ENCODE measurements at places on chromosomes 11 and 22.

DNA sequence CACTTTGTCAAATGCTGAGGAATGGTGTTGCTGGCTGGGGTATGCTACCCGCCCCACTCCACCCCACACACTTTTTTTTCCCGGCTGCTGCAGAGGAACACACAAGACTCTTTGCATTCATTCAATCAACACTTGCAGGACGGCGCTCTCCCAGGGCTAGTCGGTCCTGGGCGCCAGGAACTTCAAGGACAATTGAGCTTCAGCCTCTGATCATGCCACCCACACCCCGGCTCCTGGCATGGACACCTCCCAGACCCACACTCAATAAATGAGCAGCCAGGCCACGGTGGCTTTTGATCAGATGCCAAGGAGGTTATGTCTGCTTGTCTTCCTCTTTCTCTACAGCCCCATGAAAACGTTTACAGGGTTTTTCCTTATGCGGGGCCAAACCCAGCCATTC lies 19.8 kb downstream of the TPST2 start:
- DNase-seq: no peak

DNA sequence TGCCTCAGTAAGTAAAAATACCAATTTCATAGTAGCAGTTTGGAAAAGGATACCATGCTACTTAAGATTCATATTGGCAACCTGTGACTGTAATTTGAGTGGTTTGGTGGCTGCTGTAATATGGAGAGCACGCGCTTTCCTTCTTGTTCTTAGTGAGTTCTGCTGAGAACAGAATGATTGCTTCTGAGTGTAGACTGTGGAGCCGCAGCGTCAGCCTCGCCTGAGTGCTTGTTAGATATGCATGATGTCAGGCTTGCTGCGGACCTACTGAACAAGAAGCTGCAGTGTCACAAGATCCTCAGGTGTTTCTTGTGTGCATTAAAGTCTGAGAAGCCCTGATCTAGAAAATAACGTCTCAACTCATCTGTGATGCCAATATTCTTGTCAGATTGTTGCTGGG lies 143.2 kb downstream of the ARHGAP42 start:
- DNase-seq: no peak

- DNase-seq: no peak
Measured at GRCh38 chr11:122663056-122663740, 7.7 kb downstream of the UBASH3B start.

GRCh38 chr22:36860821-36861659 lies at the start of gene NCF4:
Gene NCF4, plus strand, starts transcription at chr22:36861006. Its CDS starts 166 bp downstream, at chr22:36861172.
- DNase-seq: no peak

DNA sequence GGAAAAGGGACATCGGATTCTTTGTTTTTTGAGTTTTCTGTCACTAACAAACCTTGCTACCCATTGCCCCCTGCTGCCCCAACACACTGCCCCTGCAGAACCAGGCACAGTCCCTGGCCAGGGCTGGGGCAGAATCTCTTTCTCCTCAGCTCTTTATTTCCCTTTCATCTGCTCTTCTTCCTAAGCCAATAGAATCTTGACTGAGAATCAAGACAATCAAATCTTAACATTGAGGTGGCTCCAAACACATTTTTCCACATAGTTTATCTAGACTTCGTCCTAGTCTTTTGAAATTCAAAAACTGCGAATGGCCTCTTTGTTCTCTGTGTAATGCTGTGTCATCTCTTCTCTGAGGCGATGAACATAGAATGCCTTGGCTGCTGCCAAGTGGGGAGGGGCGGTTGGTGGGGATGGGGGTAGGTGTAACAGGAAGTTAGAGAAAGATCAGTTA lies 16.1 kb upstream of the NTM start:
- no peak for DNase-seq

DNA sequence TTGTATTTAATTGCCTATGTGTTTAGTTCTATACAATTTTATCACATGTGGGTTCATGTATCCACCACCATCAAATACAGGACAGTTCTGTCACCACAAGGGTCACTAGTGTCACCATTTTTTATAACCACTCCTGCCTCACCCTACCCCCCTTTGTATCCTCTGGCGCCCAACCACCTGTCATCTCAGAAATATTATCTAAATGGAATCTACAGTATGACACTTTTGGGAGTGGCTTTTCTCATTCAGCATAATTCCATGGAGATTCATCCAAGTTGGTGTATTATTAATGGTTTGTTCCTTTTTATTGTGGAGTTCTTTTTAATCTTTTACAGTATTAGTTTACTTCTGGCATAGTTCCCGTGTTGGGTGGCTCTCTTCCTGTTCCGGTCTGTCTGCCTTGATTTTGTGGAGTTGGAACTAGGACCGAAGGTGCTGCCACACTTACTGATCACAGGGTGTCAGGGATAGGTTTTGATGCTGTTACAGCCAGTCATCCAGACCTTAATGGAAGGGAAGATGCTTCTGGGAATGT lies 58.5 kb downstream of the TNRC6B start:
- DNase-seq: no peak

DNA sequence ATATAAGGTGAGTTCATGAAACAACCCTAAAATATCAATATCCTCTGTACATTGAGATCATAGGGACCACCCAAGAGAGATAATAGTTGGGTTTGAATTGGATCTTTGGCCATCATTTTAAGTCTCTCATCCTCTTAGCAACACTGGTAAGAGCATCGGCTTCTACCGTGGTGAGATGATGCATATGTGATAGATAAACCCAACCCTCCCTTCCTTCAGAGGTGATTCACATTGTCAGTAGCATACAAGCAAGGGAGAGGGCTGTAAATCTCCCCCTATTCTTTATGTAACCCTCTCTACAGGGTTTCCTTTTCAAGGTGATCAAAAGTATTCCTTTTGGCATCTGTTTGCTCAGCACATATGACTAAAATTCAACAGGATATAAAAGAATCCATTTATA lies 102.4 kb upstream of the MTMR2 start:
- no peak for DNase-seq

DNA sequence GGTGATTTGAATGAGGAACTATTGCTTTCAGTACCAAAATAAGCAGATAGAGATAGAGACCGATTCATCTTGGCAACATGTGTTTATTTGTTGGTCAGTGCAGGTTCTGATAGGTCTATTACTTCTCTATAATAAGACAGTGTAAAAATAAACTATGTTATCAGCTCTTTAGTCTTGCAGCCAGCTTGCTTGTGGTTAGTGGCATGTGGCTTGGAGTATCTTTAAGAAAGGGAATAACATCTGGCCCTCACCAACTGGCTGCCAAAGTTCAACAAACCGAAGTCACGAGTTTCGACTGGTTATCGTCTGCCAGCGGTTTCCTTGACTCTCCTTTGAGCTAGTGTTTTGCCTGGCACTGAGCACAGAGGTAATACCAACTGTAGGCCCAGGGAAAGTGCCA lies 71.8 kb downstream of the CTTN start:
- DNase-seq: no peak

GRCh38 chr11:8229299-8230177 lies 34.1 kb downstream of the LMO1 start:
- no peak for DNase-seq

DNA sequence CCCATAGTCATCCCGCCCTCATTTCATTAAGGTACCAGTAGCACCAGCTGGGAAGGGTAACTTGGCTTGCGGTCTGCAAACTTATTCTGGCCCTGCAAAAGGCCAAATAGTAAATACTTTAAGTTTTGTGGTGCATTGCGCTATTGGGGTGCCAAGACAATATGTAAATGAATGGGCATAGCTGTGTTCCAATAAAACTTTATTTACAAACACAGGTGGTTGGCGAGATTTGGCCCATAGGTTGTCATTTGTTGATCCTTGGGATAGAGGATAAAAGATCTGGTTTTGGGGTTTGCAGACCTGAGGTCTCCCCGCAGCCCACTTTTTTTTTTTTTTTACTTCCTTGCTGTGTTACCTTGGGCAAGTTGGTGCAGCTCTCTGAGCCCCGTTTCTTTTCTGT lies 127.4 kb downstream of the MIAT start:
- no peak for DNase-seq

- DNase-seq: no peak
Measured at GRCh38 chr11:48044577-48044976, 64.2 kb downstream of the PTPRJ start.

DNA sequence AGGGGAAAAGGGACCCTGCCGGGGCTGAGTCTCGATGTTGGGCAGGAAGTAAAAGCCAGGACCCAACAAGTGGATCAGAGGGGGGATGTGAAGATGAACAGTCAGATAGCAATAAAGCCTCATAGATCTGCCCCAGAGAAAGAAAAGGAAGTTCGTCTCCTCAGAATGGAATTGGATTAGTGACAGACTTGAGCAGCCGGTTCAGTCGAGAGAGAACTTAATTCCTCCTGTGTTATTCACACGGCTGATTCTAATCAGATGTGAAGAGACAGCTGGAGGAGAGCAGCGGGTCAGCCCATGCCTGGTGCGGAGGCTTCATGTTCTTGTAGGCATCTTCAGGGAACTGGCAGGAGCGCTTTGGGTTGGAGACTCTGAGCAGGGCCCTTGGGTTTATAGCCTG lies 29.3 kb upstream of the CABP7 start:
- no peak for DNase-seq

DNA sequence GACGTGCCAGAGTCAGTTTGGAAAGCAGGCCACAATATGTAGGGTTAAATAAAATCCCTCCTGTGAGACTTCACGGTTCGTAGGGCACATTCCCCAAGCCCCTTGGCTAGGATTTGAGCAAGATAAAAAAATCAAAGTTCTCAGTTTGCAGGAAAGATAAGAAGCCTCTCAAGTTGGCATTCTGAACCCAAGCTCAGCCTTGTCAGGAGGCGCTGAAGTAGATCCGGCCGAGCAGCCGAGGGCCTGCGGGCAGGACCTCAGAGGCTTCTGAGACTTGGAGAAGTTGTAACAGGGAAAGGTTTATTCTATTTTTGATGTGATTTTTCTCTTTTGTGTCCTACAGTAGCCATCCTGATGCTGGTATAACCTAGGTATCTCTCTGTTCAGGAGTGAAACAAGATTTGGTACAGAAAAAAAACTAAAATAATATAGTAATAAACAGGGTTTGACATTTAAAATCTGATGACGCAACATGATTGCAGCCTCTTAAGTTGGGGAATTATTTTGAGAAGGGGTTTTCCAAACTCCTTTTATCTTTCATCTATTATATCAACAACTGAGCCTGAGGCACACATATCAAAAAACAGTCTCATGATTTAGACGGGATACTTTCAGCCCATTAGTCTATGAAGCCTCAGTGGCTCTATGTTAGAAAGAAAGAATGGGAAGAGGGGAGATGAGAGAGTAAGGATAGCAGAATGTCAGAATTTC lies 10.1 kb downstream of the PATE2 start:
- DNase-seq: no peak

DNA sequence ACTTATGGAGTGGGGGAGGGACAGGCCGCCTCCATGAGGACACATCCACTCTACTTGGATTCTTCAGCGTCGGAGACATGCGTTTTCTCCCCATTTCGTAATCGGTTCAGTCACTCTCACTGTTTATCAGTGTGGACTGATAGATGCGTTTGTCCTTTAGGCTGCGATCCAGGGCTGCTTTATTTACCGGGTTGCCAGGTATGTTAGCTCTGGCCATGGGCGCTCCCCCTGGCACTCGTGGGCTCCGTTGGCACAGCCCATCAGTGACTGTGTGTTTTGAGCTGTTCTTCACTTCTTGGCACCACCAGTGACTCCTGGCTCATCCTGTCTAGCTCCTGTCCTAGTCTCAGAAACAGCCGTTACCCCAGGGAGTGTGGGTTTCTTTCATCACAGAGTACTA lies 1203.3 kb downstream of the BRD1 start:
- DNase-seq: no peak

GRCh38 chr11:123630126-123630608 lies 24.3 kb downstream of the SCN3B start:
- DNase-seq: no peak

DNA sequence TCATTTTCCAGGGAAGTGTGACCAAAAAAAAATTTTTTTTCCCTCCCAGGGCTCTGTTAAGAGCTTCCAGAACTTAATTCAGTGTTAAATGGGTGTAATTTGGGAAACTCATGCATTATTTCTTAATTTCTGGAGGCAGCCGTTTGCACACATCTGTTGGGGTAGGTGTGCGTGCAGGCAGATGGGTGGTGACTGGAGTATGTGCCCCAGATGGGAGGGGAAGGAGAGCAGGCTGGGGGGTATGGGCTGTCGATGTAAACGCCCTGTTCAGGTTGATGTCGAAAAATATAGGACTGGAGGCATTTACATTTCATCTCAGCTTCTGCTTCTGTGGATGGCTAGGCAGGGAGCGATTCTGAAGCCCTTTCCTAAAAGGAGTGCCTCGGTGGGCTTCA lies 13.7 kb upstream of the SHISAL1 start:
- DNase-seq: no peak

DNA sequence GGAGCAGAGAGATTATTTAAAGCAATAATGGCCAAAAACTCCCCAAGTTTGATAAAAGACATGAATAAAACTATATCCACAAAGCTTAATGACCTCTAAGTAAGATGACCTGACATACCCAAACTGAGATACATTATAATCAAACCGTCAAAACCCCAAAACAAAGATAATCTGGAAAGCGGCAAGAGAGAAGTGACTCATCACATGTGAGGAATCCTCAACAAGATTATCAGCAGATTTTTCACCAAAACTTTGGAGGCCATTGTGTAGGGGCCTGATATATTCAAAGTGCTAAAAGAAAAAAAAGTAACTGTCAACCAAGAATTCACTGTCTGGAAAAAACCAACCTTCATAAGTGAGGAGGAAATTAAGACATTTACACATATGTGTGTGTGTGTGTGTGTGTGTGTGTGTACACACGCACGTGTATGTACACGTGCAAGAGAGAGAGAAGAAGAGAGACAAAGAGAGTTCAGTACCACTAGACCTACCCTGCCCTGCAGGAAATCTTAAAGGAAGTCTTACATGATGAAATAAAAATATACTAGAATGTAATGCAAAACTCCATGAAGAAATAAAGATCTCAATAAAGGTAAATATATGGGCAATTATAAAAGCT lies 752.4 kb downstream of the NELL1 start:
- no peak for DNase-seq

- DNase-seq: no peak
Measured at GRCh38 chr11:132123449-132123848, 753.0 kb downstream of the NTM start.

GRCh38 chr11:3873712-3874349 lies 18.4 kb downstream of the STIM1 start:
- DNase-seq: no peak

DNA sequence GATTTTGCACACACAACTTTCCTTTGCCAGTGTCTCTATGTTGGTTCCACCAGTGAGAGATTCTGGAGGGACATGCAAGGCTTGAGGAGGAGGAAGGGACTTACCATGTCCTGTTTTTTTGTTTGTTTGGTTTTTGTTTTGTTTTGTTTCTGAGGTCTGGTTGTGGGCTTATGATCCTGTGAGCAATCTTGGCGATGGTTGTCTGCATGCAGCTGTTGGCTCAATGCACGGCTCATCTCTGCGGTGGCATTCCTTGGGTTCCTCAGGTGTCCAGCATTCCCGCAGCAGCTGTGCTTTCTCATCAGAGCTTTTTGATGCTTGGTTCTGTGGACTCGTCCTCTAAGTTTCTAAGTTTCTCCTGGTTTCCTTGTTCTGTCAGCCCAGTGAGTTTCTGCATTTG lies 4.8 kb upstream of the NNMT start:
- DNase-seq: no peak

- no peak for DNase-seq
Measured at GRCh38 chr11:66651016-66651415, 12.5 kb downstream of the RBM4 start.
